Type B pancreatic cell (in vitro differentiated cells): ENCODE measurements at places on chromosomes 6 and 20.

DNA sequence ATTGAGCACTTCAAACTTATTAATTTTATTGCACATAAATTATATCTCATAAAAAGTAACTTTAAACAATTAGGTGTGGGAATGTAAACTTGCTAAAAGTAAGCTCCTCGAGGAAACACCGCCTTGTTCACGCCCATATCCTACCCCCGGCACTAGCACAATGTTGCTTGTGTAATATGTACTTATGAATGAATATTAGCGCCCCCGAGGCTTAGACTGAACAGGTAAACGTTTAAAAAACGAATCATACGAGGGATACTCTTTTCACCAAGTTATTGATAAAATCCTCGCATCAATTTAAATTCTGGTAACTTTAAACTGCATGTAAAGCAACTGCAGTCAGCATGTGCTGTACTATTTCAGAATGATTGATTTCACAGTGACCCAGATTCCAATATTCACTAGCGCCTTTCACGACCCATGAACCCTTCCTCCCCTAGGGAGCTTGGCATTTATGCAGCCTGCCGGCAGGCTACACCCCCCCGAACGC, 637 bp downstream of the TFB1M start:
- no peak for DNase-seq

DNA sequence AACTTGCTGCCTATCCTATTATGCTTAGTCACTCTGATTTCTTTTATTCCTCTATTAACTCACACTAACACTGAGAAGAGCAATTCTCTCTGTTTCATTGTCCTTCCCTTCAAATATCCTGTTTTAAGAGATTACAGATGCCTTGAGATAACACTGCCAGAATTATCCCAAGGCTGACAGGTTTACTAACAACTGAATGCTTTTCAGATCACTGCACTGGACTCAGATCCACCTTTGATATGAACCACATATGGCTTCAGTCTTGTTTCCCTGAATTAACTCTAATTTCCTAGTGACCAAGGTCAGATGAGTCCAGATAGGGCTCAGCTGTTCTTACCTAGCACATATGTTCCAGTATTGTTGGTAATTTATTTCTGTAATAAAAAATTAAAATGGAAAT, 633.1 kb downstream of the GRIK2 start:
- no peak for DNase-seq

- DNase-seq, result no peak
These were observed 11.5 kb upstream of the DSTN start for GRCh38 chr20:17558154-17558940.

- DNase-seq, result no peak
These were observed 157.3 kb downstream of the BTBD9 start for GRCh38 chr6:38482466-38482865.

GRCh38 chr6:169936355-169936975, 185.0 kb downstream of the ERMARD start:
- no peak for DNase-seq

- no peak for DNase-seq
These were observed 5.3 kb upstream of the EPPIN start for GRCh38 chr20:45552456-45552855.
